Stimulated activated CD4-positive, alpha-beta T cell treated with anti-CD3 and anti-CD28 coated beads, TNF-alpha, amount 100 ng/mL, for 1 hour (primary cell): ENCODE measurements at places on chromosomes 4 and X.

DNA sequence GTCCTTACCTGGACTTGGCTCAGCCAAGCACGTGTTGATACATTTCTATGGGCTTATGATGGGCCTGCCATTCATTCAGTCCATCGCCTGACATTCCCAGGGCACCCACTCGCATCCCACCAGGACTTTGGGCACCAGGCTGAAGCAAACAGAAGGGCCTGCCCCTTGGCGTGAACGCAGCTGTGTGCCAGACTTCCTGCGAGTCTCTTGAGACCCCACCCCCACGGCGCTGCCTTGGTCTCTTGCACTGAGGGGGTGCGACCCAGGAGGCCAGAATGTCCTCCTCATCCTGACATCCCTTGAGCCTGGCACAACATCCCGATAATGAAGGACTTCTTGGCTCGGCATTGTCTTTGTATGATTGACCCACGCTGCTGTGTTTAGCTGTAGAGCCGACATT is 1.5 kb upstream of the PSAPL1 start:
- no peak for DNase-seq

GRCh38 chr4:100842856-100843255 is 325.0 kb upstream of the EMCN start:
- DNase-seq: no peak

- no peak for DNase-seq
Measured at GRCh38 chrX:3518870-3519269, 172.4 kb upstream of the MXRA5 start.

GRCh38 chr4:137644201-137644600 is 111.9 kb upstream of the PCDH18 start:
- DNase-seq: no peak

DNA sequence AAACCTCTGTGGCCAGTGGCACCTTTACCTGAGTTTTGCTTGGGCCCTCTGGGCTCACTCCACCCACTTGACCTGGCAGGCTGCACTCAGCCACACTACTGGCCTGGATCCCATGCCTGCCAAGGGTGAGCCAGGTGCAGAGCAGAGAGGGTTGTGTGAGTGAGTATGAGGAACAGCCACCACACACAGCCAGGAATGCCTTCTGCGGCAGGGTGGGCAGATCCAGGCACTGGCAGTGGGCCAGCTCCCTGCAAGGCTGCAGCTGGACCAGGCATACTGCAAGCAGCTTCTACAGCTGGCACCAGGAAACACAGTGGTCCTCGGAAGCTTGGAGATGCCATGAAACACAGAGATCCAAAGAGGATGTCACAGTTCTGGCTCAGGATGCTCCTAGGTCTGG is 570.1 kb upstream of the ACTRT1 start:
- DNase-seq: no peak

GRCh38 chr4:61772126-61772525 is 572.0 kb downstream of the ADGRL3 start:
- DNase-seq: no peak

GRCh38 chr4:99361899-99362275 is 9.3 kb upstream of the ADH1C start:
- no peak for DNase-seq

- no peak for DNase-seq
Measured at GRCh38 chr4:52869656-52870055, 7.5 kb downstream of the RASL11B start.

DNA sequence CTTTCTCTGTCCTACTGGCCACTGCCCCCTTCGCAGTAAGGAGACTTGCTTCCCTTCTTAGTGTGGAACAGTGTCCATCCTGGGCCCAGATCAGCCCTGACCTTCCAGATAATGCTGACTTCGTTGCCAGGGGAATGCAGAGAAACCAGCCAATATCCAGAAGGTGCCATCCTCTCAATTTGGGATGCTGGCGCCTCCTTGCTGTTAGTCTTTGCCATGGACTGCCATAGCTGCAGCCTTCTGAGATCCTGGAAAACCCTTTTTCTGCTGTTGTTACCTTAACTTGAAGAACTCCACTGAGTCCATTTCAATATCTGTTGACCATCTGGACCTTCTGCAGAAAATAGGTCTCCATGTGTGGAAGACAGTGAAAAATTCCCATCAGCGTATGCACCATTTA is 21.8 kb downstream of the RAI2 start:
- no peak for DNase-seq

- no peak for DNase-seq
Measured at GRCh38 chr4:139526928-139527327, 29.1 kb downstream of the SETD7 start.

DNA sequence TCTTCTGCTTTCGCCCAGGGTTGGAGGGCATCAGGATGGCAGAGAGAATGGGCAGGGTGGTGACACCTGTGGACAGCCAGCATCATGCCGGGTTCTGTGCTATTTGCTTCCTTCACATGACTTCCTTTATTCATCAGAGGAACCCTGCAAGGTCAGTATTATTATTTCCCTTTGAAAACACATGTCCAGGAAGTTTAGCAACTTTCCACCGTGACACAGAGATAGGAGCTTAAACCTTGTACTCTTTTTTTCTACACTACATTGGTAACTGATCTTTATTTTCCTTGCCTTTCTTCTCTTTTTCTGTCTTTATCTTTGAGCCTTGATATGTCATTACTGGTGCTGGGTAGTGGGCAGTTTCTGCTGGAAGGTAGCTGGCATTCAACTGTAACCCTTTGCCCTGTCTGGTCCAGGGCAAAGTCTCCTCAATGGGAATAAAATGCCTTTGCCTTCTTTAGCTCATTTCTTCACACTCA is 5.0 kb upstream of the MGST2 start:
- no peak for DNase-seq

DNA sequence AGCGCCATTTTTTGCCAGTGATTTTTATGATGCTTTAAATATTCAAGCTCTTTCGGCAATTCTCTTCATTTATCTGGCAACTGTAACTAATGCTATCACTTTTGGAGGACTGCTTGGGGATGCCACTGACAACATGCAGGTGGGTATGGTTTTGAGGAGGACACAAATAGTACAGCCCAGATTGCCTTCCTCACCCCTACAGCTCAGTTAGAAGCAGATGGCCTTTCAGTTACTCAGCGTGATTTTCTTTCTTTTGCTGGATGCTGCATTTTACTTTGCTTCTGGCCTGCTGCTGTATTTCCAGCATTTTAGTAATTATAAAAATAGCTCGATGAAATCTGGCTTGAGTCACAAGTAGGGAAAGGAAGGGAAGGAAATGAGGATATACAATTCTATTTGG is 114.7 kb downstream of the SLC4A4 start:
- DNase-seq: no peak

GRCh38 chrX:131728295-131729145 is 184.6 kb downstream of the OR13H1 start:
- DNase-seq: no peak

DNA sequence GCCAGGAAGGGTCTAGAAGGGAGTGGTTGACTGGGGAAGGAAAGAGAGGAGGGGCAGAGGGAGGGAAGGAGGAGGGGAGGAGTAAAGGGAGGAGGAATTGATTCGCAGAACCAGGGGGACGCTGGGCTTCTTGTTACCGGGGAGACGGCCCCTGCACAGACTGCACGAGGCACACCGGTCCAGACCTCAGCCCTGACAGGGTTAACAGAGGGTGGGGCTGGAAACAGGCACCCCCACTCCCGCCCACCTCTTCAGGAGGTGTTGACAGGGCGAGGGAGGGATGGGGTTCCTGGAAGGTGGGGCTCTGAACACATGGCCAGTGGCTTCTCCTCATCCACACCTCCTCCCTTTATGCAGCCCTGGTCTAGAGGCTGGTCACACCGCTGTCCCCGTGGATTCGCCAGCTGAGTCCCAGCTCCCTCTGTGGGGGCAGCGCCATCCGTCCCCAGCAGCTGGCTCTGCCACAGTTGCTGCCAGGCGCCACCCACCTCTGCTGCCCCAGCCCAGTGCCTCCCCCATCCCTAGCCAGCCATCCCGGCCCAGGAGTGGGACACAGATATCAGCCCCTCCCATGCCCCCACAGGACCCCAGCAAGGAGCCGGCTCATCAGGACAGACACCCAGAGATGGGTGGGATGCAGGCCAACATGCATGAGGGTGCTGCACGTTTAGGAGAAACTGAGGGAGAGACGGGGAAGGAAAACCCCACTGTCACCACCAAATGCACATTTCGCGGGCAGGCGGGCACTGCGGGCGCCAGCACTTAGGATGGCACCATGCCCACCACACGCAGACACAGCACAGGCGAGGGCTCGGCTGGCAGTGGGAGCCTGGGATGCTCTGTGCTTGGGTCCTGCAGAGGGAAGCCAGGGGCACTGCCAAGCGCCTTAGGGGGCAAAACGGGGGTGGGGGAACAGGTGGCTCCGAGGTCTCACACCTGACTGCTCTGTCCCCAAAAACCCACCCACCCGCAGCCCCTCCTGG is 87.6 kb downstream of the ABLIM2 start:
- DNase-seq: no peak

GRCh38 chr4:74283614-74284013 is 24.7 kb upstream of the EPGN start:
- DNase-seq: no peak

- DNase-seq: no peak
Measured at GRCh38 chrX:122591546-122591945, 592.5 kb upstream of the GRIA3 start.

DNA sequence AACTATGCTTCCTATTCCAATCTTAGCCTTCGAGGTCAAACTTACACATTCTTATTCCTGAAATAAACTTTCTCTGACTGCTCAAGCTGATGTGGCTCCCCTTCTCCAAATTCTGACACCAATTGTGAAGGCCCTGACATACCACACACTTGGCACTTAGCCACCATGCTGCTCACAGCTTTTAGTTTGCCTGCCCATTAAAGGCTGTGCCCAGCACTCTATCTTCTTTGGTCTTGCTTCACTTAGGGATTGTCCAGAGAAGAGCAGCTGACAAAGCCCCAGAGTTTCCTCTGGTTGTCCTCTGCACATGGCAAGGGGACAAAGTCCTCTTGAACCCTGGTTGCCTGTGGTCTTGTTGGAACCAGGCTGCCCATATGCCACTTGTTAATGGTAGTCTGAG is 126.1 kb downstream of the ARHGEF9 start:
- DNase-seq: no peak

GRCh38 chrX:17735406-17735805 is 1.9 kb upstream of the SCML1 start:
- DNase-seq: no peak

- DNase-seq: no peak
Measured at GRCh38 chr4:44086753-44087152, 361.9 kb downstream of the KCTD8 start.

DNA sequence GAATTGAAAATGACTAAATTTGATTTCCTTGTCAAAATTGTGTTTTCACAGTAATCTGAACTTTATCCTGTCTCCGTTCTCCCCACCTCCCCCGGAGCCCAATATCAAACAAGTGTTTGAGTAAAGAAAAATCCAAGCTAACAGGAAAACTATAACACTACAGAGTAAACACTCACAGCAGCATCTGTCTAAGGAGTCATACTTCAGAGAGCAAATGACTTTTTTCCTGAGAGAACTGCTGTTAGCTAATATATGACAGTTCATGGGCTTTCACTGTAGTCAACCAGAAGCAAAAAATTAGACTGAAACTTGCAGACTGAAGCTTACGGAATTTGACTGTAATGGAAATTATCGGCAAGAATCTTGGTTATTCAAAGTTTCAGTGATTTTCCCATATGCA is 321.7 kb downstream of the ANKRD50 start:
- DNase-seq: no peak

DNA sequence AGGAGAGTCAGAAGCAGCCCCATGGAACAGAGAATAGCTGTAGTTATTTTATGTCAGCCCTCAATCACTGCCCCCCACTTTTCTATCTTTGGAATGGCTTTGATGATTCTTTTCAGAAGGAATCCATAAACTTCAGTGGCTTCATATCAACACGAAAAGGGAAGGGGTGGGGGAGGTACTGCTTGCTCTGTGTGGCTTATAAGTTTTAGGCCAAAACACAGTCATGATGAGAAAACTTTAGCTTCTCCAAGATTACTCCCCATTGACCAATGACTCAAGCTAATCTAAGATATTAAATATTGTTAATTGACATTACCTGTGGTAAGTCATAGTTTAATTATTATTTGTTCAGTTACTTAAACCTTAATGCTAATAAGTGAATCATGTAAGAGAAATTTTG is 669.6 kb upstream of the FAM241A start:
- no peak for DNase-seq
